Activated gamma-delta T cell (primary cell): ENCODE measurements at places on chromosomes 16 and 17.

- DNase-seq: no peak
Measured at GRCh38 chr16:57252148-57252721, 7.2 kb downstream of the ARL2BP start.

DNA sequence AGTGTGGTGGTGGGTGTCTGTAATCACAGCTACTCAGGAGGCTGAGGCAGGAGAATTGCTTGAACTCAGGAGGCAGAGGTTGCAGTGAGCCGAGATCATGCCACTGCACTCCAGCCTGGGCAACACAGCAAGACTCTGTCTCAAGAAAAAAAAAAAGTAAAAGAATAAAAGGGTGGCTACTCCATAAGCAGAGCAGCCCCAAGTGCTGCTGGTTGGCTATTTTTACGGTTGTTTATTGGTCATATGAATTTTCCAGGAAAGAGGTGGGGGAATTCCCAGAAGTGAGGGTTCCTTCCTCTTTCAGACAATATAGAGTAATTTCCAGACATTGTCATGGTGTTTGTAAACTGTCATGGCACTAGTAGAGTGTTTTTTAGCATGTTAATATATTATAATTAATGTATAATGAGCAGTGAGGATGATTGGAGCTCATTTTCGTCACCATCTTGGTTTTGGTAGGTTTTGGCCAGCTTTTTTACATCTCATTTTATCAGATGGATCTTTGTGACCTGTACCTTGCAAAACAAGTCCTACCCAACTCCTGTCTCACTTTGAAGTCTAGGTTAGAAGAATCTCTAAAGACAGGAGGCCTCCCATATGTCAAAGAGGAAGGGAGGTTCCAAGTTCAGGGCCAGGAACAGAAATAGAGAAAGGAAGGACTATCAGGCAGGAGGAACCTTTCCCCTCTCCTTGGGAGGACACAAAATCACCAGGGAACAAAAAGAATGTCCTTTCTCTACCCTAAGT lies 39.1 kb downstream of the HOXB1 start:
- no peak for DNase-seq

GRCh38 chr17:41402161-41402560 lies 4.8 kb upstream of the KRT31 start:
- DNase-seq: no peak

- DNase-seq: no peak
Measured at GRCh38 chr17:67125417-67125816, 81.1 kb downstream of the CACNG1 start.
